T-helper 17 cell (primary cell): ENCODE measurements at places on chromosomes 6 and 20. TPM values are rescaled to one million over a fixed set of nuclear protein-coding genes. Genes with fewer than 3 reads are reported as not detected.

DNA sequence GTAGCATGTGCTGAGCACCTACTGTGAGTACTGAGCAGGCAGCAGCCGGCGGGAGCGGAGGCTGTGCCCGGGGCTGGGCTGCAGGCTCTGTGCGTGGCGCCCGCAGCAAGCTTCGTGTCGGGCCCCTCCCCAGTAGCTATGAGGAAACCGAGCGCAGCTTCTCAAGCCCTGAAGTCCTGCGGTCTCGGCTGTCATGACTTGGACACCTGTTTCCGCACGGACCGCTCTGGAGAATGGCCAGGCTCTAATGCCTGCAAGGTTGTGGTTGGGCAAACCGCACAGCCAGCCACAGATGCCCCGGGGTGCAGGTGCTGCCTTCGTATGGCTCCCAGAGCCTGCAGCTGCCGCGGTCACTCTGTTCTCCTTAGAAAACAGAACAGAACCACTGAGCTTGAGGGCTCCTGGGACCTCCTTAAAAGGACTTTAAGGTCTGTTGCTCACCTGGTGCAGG lies 33.7 kb downstream of the PYGB start:
- H3K27me3 ChIP-seq: no peaks in the 10 kb centered on the region
- H3K4me3 ChIP-seq: no peak overlapping the region
- H3K36me3 ChIP-seq: peaks cover 7% of the 10 kb centered on the region
- no peak for DNase-seq

DNA sequence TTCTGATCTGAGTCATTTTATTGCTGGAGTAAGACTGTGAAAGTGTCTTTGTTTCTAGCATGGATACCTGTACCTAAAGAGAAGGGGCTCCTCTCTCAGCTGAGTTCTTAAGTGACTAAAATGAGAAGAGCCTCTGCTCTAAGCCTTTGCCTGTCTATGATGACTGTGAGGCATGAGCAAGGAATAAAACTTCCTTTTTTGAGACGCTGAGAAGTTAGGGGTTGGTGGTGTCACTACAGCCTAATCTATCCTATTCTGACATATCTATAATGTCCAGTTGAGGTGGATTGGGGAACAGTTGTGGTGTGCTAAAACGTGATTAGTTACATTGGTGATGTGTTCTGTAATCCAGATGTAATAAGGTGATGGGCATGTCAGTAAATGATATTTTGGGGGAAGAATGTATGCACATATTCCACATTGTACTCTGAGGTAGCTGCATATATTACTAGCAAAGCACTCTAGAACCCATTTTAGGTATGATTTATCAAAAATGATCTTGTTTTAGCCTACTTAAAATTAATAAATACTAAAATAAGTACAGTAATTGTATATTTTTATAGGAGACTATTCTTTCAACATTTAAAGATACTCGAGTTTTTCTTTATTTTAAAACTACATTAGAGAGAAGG lies 18.1 kb downstream of the ADGRB3 start:
- H3K36me3 ChIP-seq: no peaks in the 10 kb centered on the region
- no peak overlapping the region for H3K4me3 ChIP-seq
- no peak for DNase-seq

DNA sequence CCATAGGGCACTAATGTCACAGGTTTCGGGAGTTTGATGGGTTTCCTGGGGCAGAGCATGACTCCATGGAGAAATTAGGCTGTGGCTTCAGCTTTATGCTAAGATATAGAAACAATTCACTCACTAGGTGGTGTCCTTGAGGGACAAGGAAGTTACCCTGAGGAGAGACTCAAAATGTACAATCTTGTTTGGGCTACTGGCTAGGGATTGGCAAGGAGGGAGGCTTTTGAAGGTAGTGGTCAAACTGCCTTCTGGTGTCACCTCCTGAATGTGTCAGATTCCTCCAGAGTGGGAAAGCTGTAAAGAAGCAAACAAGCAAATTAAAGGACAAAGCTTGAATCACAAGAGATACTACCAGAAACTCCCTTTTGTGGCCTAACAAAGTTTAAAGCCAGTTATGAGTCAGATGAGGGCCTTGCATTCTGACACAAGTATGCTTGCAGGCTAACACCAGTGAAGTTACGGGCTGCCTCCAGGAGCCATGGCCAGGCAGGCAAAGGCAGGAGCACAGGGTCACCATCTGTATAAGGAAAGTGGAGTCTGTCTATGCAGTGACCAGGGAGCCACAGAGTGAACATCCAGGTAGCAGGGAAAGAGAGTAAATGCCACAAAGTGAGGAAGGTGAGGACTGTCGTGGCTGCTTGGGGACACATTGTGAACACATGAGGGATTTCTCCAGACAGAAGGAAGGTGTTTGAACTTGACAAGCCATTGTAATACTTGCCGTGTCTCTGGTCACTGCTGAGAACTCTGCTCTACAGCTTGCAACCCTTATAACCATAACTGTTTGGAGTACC lies 107.7 kb upstream of the DTNBP1 start:
- no peak overlapping the region for H3K4me3 ChIP-seq
- no peak for DNase-seq
- peaks cover 2% of the 10 kb centered on the region for H3K4me1 ChIP-seq
- peaks cover 18% of the 10 kb centered on the region for H3K27me3 ChIP-seq

DNA sequence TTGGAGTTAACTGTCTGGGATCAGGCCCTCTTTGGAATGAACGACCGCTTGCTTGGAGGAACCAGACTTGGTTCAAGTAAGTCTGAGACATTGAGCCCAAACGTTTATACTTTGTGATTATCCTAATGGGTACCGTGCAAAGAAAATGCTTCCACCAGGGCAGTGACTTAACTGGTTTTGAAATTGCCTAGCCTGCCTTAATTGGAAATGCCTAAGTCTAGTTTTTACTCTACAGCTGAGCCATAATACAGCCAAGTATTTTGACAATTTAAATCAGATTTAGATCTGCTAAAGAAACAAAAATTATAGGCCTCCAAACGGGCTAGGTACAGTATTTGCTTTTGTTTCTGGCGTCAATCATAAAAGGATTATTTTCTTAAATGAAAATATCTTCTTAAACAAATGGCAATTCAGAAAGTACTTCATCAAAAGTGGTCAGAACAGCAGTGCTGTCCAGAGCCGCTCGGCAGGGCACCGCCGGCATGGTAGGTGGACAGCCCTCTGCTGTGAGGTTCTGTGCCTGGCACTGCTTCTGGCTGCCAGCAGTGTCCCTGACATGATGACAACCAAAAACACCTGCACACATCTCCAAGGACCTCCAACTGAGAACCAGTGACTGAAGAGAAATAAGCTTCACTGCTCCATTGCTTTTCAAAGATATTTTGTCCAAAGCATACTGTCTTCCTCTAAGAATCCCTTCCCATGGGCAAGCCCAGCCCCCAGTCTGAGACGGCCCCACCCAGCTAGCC lies 55.6 kb downstream of the EZR start:
- peaks cover 26% of the 10 kb centered on the region for H3K4me1 ChIP-seq
- peaks cover 15% of the 10 kb centered on the region for H3K36me3 ChIP-seq
- no peak for DNase-seq
- H3K4me3 ChIP-seq: peak overlapping the region; percentile 82
- H3K27ac ChIP-seq: peak overlapping the region; percentile 97

- DNase-seq: no peak
- no peaks in the 10 kb centered on the region for H3K27me3 ChIP-seq
- H3K4me3 ChIP-seq: no peak overlapping the region
- H3K4me1 ChIP-seq: peaks cover 2% of the 10 kb centered on the region
Observed at GRCh38 chr6:56686429-56686828, 43.7 kb upstream of the DST start.

DNA sequence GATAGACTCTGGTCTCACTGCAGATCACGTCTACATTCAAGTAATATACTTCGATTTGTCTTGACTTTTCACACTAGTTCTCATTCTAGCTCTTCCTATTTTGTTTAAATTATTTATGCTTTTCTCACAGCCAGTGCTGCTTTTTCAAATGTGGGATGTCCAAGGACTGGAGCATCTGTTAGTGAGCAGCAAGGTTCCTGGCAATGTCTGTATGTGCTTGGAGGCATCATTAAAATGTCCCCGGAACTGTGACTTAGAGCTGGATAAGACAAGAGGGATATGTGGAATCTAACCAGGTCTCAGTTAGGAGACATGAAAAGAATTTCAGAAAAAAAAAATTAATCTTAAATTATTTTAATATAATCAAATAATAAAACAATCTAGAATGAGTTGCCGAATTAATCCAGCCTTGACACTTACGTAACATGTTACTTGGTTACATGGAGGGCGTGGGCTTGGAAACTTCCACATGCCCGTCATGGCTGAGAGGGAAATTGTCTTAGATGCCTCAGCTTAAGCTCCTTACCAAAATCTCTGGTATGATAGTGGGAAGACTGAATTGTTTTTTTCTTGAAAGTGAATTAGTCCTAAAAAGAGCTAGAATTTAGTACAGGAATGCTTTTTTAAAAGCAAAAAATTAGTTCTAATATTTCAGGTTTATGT lies 21.4 kb upstream of the CARMIL1 start:
- no peak overlapping the region for H3K27ac ChIP-seq
- H3K4me3 ChIP-seq: no peak overlapping the region
- peaks cover 3% of the 10 kb centered on the region for H3K36me3 ChIP-seq
- DNase-seq: no peak

Gene BPHL
- total RNA-seq: 7.7 TPM

Gene TXLNB
- total RNA-seq: 0.42 TPM
